NCI-H510A (cell line): ENCODE measurements at places on chromosomes 2 and 18.
A peak's percentile ranks its signal among the peaks of the same experiment; 100 is the strongest.

DNA sequence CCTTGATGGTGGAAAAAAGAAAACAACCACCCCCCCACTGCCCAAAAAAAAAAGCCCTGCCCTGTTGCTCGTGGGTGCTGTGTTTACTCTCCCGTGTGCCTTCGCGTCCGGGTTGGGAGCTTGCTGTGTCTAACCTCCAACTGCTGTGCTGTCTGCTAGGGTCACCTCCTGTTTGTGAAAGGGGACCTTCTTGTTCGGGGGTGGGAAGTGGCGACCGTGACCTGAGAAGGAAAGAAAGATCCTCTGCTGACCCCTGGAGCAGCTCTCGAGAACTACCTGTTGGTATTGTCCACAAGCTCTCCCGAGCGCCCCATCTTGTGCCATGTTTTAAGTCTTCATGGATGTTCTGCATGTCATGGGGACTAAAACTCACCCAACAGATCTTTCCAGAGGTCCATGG is 28.0 kb downstream of the MAL start:
- DNase-seq, result no peak

DNA sequence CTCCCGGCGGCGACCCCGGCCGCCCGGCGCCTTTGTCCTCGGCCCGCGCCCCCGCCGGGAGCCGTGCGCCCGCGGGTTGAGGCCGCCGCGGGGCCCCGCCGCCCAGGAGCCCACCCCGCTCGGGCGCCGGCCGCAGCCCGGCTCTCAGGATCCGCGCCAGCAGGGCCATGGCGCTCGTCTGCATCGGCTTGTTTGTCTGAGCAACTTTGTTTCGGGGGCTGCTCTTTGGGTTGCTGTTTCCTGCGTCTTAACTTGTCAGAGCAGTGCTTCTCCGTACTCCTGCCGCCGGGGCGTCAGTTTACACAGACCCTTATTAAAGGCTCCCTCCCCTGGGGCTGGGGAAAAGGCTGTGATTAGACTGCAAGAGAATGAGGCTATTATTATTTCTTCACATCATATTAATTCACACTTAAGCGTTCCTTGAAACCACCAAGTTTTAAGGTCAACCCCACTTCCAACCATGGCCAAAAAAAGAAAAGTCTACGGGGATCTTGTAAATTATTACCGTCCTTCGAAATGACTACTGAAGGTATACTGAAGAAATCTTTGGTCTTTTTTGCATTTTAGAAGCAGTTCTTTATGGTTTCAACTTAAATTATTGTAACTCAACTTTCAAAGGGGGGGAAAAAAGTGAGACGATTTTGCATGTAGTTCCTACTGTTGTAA is at the start of gene CYP27C1:
TSS of gene CYP27C1 (minus strand) at position 198 of the 666 bp plus-strand sequence. CDS start at position 169, 29 bp downstream.
- no peak for DNase-seq

DNA sequence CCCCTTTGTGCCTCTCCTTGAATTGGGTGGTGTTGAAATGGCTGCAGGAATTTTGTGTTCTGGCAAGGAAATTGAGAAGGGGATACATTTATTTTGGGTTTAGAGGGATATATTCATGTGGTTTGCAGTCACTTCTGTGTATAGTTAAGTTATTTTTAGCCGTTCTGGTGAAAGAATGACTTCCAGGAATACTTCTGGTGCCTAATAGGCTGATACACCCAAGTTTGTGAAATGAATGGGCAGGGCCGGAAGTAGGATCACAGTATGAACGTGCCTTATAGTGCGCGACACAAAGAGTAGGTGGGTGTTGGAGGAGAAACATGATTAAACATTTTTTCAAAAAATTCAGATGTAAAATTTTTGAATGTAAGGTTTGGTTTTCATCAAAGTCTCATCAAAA is 168.6 kb upstream of the ATP5MC3 start:
- DNase-seq, result no peak

GRCh38 chr2:232543491-232543890 is 4.0 kb downstream of the CHRNG start:
- no peak for DNase-seq

DNA sequence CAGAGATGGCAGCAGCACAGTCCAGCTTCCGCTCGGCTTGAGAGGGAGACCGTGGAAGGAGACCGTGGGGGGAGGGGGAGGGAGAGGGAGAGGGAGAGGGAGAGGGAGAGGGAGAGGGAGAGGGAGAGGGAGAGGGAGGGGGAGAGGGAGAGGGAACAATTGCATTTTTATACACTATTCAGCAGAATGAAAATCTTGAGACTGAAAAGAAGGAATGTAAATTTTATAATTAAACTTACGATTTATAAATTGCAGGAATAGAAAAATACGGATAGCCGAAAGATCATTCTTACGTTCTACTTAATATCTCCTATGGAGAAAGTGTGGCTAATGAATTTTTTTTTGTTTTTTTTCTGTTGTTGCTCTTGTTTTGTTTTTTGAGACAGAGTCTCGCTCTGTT is 12.5 kb upstream of the COLEC12 start:
- no peak for DNase-seq

DNA sequence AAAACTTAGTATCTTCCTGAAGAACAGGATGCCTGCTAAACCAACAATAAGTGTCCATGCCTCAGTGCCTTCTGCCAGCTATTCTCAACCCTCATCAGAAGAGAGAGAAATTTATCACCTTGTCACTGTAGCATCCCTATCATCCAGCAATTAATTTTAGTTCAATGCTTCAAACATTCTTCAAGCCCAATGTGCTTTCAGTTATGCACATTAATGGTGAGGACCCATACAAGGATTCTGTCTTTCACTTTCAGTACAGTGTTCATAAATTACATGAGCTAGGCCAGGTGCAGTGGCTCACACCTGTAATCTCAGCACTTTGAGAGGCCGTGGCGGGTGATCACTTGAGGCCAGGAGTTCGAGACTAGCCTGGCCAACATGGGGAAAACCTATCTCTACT is 47.0 kb upstream of the MSH6 start:
- no peak for DNase-seq

- no peak for DNase-seq
These were observed 42.6 kb downstream of the FAP start for GRCh38 chr2:162200636-162201035.

DNA sequence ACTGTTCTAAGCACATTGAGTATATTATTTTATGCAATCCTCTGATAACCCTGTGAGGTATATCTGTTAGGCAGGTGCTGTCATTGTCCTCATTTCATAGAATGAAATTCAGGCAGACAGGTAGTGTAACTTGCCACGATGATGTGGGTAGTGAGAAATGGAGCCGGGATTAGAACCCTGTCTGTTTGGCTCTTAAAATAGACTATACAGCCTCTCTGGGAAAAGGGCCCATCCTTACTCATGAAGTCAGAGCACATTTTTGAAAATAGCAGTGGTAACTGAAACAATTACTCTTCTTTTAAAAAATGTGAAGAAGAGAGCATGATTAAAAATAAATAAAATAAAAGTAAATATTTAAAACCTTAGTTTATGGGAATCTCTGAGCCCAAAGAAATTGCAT is 23.0 kb downstream of the FAM171B start:
- no peak for DNase-seq

DNA sequence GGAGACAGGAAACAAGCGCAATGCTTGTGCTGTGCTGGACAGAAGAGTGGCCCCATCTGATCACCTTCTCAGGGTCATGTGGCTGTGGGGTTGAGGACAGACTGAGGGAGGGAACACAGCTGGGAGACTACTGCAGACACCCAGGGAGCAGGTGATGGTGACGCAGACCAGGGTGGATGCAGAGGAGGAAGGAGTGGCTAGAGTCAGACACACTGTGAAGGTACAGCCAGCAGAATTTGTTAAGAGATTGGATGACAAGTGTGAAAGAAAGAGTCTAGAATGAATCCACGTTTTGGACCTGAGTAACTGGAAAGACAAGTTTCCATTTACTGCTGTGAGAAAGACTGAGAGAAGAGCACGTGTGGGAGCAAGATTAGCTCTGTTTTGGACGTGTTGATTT is 15.9 kb upstream of the POMC start:
- DNase-seq, result peak; percentile 78

- DNase-seq, result no peak
These were observed 249.3 kb upstream of the GULP1 start for GRCh38 chr2:188042412-188042811.

DNA sequence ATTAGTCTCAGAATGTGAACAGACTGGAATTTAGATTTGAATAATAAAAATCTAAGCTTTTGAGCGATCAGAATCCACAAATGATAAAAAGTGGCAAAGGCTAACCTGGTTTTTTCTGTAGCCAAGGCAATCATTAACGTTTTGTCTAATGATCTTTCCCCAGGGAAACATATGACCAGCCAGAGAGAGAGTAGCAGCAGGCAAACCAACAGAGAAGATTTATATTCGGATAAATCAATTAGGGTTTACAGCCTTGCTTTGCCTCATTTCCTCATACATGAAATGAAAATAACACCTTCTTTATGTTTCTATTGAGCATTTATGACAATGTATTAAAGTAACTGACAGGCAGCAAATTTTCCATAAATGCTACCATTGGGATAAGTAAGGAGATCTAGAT is 14.5 kb downstream of the TIA1 start:
- no peak for DNase-seq

- DNase-seq, result no peak
These were observed 71.9 kb upstream of the CCDC68 start for GRCh38 chr18:55031164-55031563.

DNA sequence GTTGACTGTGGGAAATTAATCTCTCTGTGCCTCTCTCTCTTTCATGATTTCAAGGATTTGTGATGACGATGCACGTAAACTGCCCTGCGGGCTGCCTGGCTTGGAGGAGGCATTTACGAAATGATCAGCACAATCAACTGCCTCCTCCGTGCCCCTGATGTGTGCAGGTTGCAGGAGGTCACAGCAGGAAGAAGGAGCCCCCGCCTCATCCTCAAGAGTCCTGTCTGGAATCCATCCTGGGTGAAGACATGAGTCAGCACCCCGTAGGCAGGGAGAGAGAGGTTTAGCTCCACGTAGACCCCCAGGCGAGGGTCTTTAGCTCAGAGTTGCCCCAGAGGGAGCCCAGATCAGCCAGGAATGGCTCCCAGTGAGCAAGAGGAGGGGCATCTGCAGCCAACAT is 17.1 kb upstream of the TEX51 start:
- DNase-seq, result no peak

GRCh38 chr18:62009521-62009920 is 116.7 kb upstream of the RNF152 start:
- DNase-seq, result no peak

GRCh38 chr2:34601561-34601960 is 1002.5 kb upstream of the FAM98A start:
- no peak for DNase-seq

DNA sequence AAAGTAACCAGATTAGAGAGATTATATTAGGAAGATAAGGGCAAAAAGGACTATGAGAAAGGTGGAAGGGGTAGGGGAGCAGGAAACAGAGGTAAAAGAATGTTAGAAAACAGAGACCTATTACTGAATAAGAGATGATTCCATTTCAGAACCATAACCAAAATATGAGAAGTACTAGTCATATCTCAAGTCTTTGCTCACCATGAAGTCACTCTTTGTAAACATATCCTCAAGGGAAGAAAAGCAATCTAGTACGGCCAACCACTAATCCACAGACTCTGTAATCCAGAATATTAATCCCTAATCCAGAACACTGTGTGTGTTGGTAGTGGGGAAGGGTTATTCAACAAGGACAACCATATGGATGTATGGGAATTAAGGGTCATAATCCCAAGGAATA is 92.0 kb downstream of the CDCA7 start:
- no peak for DNase-seq

DNA sequence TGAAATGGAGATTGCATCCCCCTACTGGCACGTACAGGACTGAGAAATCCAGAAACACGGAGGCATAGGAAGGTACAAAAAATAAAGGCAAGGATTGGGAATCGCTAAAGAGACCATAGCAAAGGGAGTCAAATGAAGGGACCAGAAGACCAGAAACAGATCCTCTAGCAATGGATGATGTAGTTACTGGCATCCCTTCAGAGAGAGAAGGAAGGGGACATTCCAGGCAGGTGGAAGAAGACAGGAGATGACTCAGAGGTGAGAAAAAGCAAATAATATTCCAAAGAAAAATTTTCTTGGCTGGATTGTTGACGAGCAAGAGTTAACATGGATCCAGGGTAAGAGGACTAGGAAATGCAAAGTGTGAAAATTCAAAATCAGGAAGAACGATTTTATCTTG is 78.4 kb upstream of the FZD7 start:
- DNase-seq, result no peak

- DNase-seq, result no peak
These were observed 74.3 kb upstream of the CYRIA start for GRCh38 chr2:16739778-16740581.

DNA sequence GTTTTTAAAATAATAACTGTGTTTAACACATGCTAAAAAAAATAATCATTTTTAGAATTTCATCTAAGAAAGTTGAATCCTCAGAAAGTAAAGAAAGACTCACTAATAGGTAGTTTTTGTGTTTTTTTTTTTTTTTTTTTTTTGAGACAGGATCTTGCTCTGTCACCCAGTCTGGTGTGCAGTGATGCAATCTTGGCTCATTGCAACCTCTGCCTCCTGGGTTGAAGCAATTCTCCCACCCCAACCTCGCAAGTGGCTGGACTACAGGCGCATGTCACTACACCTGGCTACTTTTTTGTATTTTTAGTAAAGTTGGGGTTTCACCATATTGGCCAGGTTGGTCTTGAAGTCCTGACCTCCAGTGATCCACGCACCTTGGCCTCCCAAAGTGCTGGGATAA is 7.1 kb downstream of the CKAP2L start:
- no peak for DNase-seq

DNA sequence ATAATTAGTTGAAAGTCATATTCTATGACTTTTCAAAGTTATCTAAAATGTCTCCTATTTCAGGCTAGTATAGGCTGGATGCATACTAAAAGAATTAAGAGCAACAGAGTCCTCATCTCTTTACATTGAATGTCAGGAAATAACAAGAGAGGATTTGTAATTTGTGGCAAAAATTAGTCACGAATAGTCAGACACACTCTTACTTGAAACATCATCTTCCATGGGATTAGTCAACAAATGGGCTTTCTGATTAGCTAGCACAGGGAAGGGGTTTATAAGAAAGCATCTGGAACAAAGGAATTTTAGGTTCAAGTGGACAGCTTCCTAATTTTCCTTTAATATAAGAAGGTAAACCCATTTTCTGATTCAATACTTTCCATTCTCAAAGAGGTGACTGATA is 330.3 kb upstream of the MEX3C start:
- no peak for DNase-seq

- no peak for DNase-seq
These were observed 239.0 kb upstream of the MMADHC start for GRCh38 chr2:149826471-149827125.

DNA sequence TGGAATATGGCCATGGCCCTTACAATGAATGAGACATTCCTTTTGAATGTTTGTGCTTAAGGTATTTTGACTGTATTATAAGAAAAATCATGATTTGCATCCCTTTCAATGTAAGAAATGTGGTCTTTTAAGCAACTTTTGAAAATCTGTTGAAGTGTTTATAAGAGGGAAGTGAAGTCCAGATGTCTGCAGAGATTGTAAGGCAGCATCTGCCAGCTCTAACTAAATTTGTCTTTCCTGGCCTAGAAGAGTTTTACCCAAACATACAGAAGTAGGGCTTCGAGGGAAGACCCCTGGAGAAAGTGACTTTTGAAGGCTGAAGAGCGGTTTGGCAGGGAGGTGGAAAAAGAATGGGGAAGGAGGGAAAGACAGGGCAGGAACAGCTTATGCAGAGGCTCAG is 12.2 kb downstream of the EML6 start:
- DNase-seq, result no peak

GRCh38 chr18:75544051-75544481 is 116.6 kb upstream of the SMIM21 start:
- no peak for DNase-seq

GRCh38 chr2:117409443-117409842 is 405.0 kb upstream of the DDX18 start:
- no peak for DNase-seq
